ENCODE measurements at places on chromosomes 16 and 17. TPM values are rescaled to one million over a fixed set of nuclear protein-coding genes. Genes with fewer than 3 reads are reported as not detected.
A peak's percentile ranks its signal among the peaks of the same experiment; 100 is the strongest.

GRCh38 chr16:8948069-8948593 is 15.6 kb downstream of the USP7 start:
- H3K4me3 ChIP-seq, result no peak overlapping the region
- peaks cover 88% of the 10 kb centered on the region for H3K4me1 ChIP-seq
- DNase-seq, result no peak
- peak overlapping the region; percentile 47 for H3K27ac ChIP-seq

DNA sequence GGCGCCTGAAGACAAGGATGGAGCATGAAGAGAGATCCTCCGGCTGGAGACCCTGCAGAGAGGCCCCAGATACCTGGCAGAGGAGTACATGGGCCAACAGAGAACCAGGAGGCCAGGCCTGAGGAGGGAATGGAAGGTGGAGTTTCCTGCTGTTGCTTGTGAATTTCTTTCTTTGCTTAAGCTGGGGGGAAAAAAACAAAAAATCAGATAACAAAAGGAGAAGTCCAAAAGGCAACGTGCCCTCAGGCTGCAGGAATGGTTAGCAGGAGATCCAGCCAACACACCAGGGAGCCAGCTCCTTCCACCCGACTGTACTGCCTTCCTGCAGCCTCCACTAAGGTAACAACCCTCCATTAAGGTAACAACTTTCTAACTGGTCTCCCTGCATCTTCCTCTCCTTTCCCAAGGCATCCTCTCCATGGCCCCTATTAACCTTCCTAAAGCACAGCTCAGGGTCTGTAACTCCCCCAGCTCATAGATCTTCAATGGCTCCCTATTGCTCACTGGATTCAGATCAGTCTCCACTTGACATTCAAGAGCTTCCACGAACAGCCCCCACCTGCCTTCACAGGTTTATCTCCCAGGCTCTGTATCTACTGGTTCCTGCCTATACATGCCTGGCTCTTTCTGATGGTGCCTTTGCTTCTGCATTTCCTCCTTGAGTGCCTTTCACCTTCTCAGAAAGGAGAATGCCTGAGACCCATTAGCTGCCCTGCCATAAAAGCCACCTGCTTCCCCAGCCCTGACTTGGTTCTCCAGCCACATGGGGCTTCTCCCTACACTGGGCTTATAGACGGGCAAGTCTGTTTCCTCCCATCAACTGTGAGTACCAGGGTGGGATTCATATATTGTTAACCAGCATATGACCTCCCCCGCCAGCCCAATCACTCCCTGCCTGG is 725 bp upstream of the ARL5C start:
- peaks cover 20% of the 10 kb centered on the region for H3K27me3 ChIP-seq
- peak overlapping the region; percentile 36 for H3K4me3 ChIP-seq
- H3K27ac ChIP-seq, result peak overlapping the region; percentile 13
- H3K4me1 ChIP-seq, result peaks cover 50% of the 10 kb centered on the region
- DNase-seq, result no peak

GRCh38 chr17:49016775-49017463 is 19.7 kb downstream of the IGF2BP1 start:
- DNase-seq, result peak; percentile 18
- H3K4me3 ChIP-seq, result no peak overlapping the region
- no peaks in the 10 kb centered on the region for H3K4me1 ChIP-seq
- no peak overlapping the region for H3K27ac ChIP-seq

The ST6GALNAC2 gene
- not detected for total RNA-seq

Measured in activated CD8-positive, alpha-beta memory T cell treated with anti-CD3 and anti-CD28 coated beads, Interleukin-2, amount 10 ng/mL, durations not matched to agents 7 days and 5 days (primary cell).